Stomach (tissue), 19 donors: ENCODE measurements at places on chromosomes 7 and 10. TPM values are rescaled to one million over a fixed set of nuclear protein-coding genes. Genes with fewer than 3 reads are reported as not detected.
A peak's percentile ranks its signal among the peaks of the same experiment; 100 is the strongest.

- no peak overlapping the region for H3K27ac ChIP-seq
- H3K36me3 ChIP-seq = no peaks in the 10 kb centered on the region
- peaks cover 6% of the 10 kb centered on the region for H3K4me1 ChIP-seq
- no peaks in the 10 kb centered on the region for H3K27me3 ChIP-seq
- H3K4me3 ChIP-seq = no peak overlapping the region
Observed at GRCh38 chr7:158834878-158835784, 5.8 kb upstream of the ESYT2 start.

Gene OR2A5
- total RNA-seq = not detected

GRCh38 chr7:112889268-112889667 lies 99.1 kb upstream of the TMEM168 start:
- DNase-seq = no peak
- no peak overlapping the region for H3K27ac ChIP-seq
- H3K4me3 ChIP-seq = no peak overlapping the region
- H3K36me3 ChIP-seq = no peaks in the 10 kb centered on the region
- H3K27me3 ChIP-seq = no peaks in the 10 kb centered on the region
- peaks cover 7% of the 10 kb centered on the region for H3K4me1 ChIP-seq

GRCh38 chr10:84540022-84540616 lies 211.7 kb downstream of the CCSER2 start:
- H3K27me3 ChIP-seq = no peaks in the 10 kb centered on the region
- H3K36me3 ChIP-seq = no peaks in the 10 kb centered on the region
- peaks cover 10% of the 10 kb centered on the region for H3K4me1 ChIP-seq
- H3K27ac ChIP-seq = no peak overlapping the region
- peak overlapping the region; percentile 44 for H3K4me3 ChIP-seq

- H3K36me3 ChIP-seq = no peaks in the 10 kb centered on the region
- H3K4me1 ChIP-seq = no peaks in the 10 kb centered on the region
- no peak overlapping the region for H3K27ac ChIP-seq
- H3K27me3 ChIP-seq = no peaks in the 10 kb centered on the region
Observed at GRCh38 chr7:81210137-81211064, 291.6 kb upstream of the SEMA3C start.

DNA sequence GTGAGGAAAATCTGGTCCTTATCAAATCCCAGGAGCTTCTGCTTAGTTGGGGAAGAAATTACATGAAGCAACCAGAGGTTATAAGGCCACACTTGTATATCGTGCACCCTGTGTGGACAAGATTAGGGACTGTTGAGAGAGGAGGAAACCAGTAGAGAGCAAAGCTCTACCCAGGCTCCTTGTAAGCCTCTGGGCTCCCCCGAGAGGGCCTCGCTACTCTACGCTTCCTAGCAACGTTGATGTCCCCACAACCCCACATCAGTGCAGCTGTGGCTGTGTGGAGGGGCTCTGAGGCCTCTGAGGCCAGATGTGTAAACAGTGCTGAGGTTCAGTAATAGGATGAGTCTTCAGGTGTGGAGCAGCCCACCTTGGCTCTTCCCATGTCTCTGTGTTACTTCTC lies 16.0 kb downstream of the HIF1AN start:
- no peak for DNase-seq
- peaks cover 65% of the 10 kb centered on the region for H3K36me3 ChIP-seq
- no peak overlapping the region for H3K27ac ChIP-seq
- H3K27me3 ChIP-seq = no peaks in the 10 kb centered on the region
- H3K4me3 ChIP-seq = no peak overlapping the region
- H3K4me1 ChIP-seq = no peaks in the 10 kb centered on the region

GRCh38 chr7:146131701-146132100 lies 15.1 kb downstream of the CNTNAP2 start:
- no peak overlapping the region for H3K4me3 ChIP-seq
- H3K27ac ChIP-seq = no peak overlapping the region

GRCh38 chr10:72122221-72122620 lies 33.9 kb upstream of the SPOCK2 start:
- H3K4me3 ChIP-seq = no peak overlapping the region
- H3K36me3 ChIP-seq = peaks cover 6% of the 10 kb centered on the region
- peaks cover 6% of the 10 kb centered on the region for H3K4me1 ChIP-seq
- H3K27me3 ChIP-seq = no peaks in the 10 kb centered on the region
- no peak for DNase-seq

DNA sequence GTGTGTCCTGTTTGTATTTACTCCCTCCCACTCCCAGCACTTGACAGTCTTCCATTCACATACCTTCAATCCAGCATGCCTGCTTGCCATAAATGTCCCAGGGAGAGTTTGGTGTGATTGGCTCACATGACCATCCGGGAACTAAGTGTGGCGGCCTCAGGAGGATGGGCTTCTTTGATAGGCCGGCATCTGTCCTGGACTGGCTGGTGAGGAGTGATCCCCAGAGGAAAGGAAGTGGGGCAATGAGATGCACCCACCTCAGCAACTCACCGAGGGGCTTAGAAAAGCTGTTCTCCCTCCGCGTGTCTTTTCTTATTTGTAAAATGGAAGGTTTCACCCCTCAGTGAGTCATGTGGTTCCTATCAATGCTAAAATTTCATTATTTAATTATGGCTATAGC lies 14.9 kb upstream of the EBF3 start:
- H3K4me1 ChIP-seq = no peaks in the 10 kb centered on the region
- H3K27ac ChIP-seq = no peak overlapping the region
- DNase-seq = no peak
- H3K4me3 ChIP-seq = no peak overlapping the region
- no peaks in the 10 kb centered on the region for H3K36me3 ChIP-seq
- peaks cover 9% of the 10 kb centered on the region for H3K27me3 ChIP-seq

Gene PILRA
- not detected for total RNA-seq

Gene AKR1D1
- not detected for total RNA-seq

Gene POLR2J2
- total RNA-seq = not detected

- DNase-seq = peak; percentile 52
- no peaks in the 10 kb centered on the region for H3K27me3 ChIP-seq
- H3K36me3 ChIP-seq = peaks cover 12% of the 10 kb centered on the region
Observed at GRCh38 chr10:123241391-123242141, 87.4 kb downstream of the BUB3 start.

DNA sequence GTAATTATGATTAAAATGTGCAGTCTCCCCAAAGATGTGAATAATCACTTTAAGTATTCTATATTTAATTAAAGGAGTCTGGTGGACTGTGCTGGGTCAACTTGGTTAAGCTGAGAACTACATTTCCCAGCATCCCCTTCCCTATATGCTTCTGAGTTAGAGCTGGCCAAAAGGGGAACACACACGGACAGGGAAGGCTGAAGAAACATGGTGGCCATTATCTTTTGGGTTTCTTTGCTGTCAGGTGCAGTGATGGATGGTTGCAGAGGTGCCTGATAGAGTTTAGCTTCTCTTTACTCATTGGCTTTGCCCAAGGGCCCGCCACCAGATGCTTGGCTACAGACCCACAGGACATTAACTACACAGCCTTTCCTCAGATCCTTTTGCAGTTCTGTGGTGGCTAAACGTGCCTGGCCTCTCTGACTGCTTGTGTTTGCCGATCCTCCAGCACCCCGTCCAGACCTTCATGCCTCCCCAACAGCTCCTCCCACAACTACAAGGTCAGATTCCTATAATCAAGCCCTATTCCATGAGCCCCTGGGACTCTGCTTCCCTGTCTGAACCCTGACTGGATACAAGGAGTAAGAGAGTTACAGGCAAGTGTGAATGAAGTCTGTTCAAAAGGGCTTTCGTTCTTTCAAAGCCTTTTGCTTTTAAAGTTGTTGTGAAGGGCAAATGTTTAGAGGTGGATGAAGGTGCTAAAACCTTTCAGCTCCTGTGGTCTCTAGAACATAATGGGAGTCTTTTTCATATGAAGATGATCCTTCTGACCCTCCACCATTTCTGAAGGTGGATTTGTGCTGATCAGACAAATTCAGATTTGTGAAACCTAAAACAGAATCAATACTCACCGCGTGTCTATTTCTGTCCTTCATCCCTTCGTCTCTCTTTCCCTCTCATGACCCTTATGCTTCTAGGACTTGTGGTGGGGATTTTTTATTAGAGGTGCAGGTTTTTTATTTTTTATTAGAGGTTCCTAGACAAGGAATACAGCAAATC lies 21.5 kb downstream of the BUB3 start:
- H3K4me1 ChIP-seq = no peaks in the 10 kb centered on the region
- H3K27ac ChIP-seq = no peak overlapping the region
- H3K4me3 ChIP-seq = no peak overlapping the region
- H3K27me3 ChIP-seq = no peaks in the 10 kb centered on the region
- H3K36me3 ChIP-seq = peaks cover 32% of the 10 kb centered on the region

Gene LIPJ
- 0.92 TPM for total RNA-seq

Gene WNT2
- 1.7 TPM for total RNA-seq

DNA sequence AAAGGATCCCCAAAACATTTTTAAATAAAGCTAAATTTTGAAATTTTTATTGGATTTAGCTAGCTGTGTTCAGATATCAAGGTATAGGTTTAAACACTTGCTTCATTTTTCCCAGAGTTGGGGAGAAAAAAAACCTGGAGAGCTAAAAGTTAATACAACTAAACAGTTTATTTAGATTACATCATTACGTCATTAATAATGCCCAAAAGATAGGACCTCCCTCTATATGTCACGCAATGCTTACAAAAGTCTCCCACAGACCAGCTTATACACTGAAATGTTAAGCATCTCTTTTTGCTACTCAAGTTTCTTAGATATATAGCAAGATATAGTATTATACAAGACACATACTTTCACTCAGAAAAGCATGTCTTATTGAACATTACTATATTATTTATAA lies 160.0 kb upstream of the SEMA3E start:
- no peaks in the 10 kb centered on the region for H3K27me3 ChIP-seq
- H3K27ac ChIP-seq = no peak overlapping the region
- H3K4me3 ChIP-seq = no peak overlapping the region

Gene DNAJC2
- 4.1 TPM for total RNA-seq

- no peak overlapping the region for H3K27ac ChIP-seq
- H3K27me3 ChIP-seq = no peaks in the 10 kb centered on the region
- H3K4me3 ChIP-seq = no peak overlapping the region
- H3K4me1 ChIP-seq = peaks cover 18% of the 10 kb centered on the region
Observed at GRCh38 chr10:76984559-76985443, 652.8 kb downstream of the KCNMA1 start.

DNA sequence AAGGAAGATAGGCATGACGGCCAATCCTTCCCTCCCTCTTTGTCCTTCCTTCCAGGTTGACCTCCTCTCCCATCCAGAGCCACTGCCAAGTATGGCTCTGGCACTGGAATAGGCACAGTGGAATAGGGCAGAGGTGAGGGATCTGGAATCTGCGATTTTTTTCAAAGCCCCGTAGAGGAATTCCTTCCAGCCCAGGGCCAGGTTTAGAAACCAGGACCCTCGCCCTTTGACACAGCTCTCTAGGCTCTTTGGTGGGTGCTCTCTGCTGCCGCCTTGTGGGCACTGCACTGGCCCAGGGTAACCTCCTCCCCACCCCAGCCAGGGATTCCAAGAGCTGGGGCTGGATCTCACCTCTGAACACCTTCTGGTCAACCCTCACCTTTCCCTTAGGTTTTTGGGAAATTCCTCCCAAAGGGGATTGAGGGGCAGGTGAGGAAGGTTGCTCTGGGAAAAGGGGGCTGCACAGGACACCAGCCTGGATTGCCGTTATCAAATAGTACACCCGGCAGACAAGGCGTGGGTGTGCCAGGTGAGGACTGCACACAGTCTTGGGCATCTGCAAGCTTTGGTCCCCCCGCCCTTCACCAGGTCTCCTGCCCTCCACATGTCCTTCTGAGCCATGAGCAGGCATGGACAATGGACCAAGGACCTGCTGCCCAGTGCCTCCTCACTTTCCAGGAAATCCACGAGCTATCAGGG lies 22.8 kb downstream of the C10orf105 start:
- DNase-seq = peak; percentile 81
- peaks cover 68% of the 10 kb centered on the region for H3K4me1 ChIP-seq
- H3K27ac ChIP-seq = no peak overlapping the region

Gene ATRNL1
- 0.45 TPM for total RNA-seq

DNA sequence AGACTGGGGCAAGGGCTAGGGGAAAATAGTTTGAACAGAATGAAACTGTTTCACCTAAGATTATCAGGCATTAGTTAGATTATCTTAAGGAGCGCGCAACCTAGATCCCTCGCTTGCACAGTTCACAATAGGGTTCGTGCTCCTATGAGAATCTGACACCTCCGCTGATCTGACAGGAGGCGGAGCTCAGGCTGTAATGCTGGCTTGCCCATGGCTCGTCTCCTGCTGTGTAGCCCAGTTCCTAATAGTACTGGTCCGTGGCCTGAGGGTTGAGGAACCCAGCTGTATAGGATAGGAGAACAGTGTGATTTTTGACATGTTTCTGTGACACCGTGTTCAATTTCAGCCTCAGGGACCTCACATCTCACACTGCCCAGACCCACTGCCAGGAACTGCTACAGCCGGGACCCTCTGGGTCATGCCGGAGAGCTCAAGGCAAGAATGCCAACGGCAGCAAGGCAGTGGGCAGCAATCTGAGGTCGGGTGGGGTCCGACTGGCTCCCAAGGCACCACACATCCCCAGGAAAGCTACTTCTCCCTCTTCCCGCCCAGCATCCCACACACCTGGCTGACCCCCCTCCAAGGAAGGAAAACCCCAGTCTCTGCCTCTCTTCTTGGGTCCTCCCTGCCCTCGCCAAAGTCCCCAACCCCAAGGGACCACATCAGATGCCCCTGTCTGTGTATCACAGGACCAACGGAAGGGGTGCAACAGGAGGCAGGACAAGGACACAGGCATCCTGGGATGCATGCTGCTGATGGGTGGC lies 31.7 kb downstream of the CAMK2B start:
- DNase-seq = peak; percentile 25
- H3K27ac ChIP-seq = no peak overlapping the region
- peaks cover 23% of the 10 kb centered on the region for H3K4me1 ChIP-seq
- no peaks in the 10 kb centered on the region for H3K27me3 ChIP-seq
- H3K36me3 ChIP-seq = no peaks in the 10 kb centered on the region
- no peak overlapping the region for H3K4me3 ChIP-seq

- no peak overlapping the region for H3K4me3 ChIP-seq
- H3K36me3 ChIP-seq = no peaks in the 10 kb centered on the region
- peaks cover 100% of the 10 kb centered on the region for H3K27me3 ChIP-seq
- no peak overlapping the region for H3K27ac ChIP-seq
- H3K4me1 ChIP-seq = peaks cover 65% of the 10 kb centered on the region
Observed at GRCh38 chr10:8048281-8049008, 6.0 kb upstream of the GATA3 start.

- H3K4me1 ChIP-seq = peaks cover 57% of the 10 kb centered on the region
- H3K27ac ChIP-seq = peak overlapping the region; percentile 65
- H3K4me3 ChIP-seq = no peak overlapping the region
- no peak for DNase-seq
- H3K36me3 ChIP-seq = no peaks in the 10 kb centered on the region
Observed at GRCh38 chr7:47636433-47637175, 54.7 kb upstream of the TNS3 start.

Gene VKORC1L1
- 22.2 TPM for total RNA-seq
